Kidney (tissue), 22 donors: ENCODE measurements at places on chromosomes 7 and 10. TPM values are rescaled to one million over a fixed set of nuclear protein-coding genes. Genes with fewer than 3 reads are reported as not detected.

BMI1 gene
- total RNA-seq = 49.0 TPM

GRCh38 chr10:70540089-70540788, 61.7 kb downstream of the PALD1 start:
- H3K27ac ChIP-seq = no peak overlapping the region
- no peak overlapping the region for H3K4me3 ChIP-seq
- H3K27me3 ChIP-seq = no peaks in the 10 kb centered on the region
- DNase-seq = peak; percentile 29
- H3K36me3 ChIP-seq = no peaks in the 10 kb centered on the region

DNA sequence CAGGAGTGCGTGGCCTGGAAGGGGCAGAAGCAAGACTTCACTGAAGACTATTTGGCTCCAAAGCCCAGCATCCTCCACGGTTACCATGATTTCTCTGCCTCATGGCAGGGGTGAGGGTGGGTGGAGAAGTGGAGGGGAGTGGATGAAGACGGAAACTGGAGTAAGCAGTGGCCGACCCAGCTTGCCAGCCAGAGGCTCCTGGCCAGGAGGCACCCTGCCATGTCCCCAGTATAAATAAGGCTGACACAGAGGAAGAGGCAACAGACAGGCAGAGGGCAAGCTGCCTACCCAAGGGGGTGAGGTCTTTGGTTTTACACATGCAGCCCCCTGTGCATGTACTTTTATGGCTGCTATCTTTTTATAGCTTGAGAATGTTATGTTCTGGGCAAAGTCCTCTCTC, 102.6 kb upstream of the TBX20 start:
- no peak overlapping the region for H3K4me3 ChIP-seq
- no peaks in the 10 kb centered on the region for H3K27me3 ChIP-seq
- DNase-seq = no peak
- no peak overlapping the region for H3K27ac ChIP-seq

DNA sequence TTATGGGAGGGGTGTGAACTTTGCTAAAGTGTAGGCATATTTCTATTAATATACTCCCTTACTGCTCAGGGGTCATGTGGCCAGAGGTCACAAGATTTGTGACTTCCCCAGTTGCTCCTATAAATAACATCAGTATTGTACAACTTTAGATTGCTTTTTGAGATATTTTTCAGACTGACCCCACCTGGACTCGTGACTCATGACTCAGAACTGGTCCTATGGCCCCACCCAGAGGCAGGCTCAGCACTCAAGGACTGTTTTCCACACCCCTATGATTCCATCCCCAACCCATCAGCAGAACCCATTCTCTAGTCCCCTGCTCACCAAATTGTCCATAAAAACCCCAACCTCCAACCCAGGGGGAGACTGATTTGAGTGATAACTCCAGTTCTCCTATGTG, 2.7 kb upstream of the CUL2 start:
- H3K36me3 ChIP-seq = no peaks in the 10 kb centered on the region
- H3K4me3 ChIP-seq = no peak overlapping the region
- H3K27ac ChIP-seq = no peak overlapping the region
- H3K27me3 ChIP-seq = no peaks in the 10 kb centered on the region
- DNase-seq = no peak

DNA sequence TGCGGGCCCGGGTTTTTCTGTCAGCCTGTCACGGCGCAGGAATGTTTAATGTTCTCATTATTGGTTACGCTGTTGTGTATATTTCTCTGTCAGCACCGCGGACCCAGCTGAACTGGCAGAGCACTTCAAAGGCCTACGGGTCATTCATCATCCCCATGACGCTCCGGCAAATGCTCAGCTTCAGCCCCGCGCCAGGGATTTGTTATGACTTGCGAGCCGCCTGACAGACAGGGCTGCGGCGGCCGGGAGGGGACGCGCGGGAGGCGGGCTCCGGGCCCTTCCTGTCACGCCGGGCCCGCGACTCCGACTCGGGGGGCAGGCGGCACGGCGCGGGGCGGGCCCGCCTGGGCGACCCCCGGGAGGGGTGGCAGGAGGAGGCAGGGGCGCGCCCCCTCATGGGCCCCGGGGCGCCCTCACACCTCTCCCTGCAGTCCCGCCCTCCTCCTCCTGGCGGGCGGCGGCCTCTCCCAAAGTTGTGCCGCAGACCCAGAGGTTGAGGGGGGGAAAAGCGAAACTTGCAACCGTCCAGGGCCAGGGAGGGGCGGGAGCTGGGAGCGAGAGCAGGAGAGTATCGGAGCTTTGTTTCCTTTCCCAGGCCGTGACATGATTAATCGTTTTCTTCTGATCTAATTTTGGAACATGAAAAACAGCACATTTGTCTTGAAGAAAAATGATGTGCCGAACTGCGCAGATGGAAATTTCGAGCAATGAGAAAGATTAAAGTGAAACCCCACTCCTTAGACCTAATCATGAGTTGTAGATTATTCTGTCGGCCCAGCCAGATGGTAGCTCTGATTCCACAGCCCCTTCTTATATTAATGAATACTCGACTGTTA, 59.3 kb upstream of the COMTD1 start:
- H3K36me3 ChIP-seq = no peaks in the 10 kb centered on the region
- DNase-seq = peak; percentile 95
- H3K27me3 ChIP-seq = peaks cover 2% of the 10 kb centered on the region
- peak overlapping the region; percentile 85 for H3K27ac ChIP-seq
- H3K4me3 ChIP-seq = peak overlapping the region; percentile 61

DNA sequence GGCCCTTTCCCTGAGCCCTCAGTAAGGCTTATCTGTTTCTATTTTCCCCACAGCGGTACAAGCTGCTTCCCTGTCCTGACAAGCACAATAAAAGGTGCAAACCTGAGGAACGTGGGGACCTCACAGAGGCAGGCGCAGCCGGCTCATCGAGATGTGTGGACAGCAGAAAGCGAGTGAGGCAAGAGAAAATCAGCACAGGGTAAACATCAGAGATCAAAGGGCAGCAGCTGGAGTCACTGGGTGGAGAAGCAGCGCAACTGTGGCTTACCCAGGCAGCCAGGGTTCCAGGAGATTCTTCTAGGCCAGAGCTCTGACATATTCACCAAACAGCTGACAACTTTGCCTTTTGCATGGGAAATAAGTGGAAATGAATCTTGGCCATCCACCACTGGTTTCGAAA, 212.6 kb downstream of the WDR11 start:
- H3K4me1 ChIP-seq = no peaks in the 10 kb centered on the region
- H3K36me3 ChIP-seq = no peaks in the 10 kb centered on the region

- H3K36me3 ChIP-seq = no peaks in the 10 kb centered on the region
- no peak for DNase-seq
- no peak overlapping the region for H3K27ac ChIP-seq
- H3K4me3 ChIP-seq = no peak overlapping the region
- H3K27me3 ChIP-seq = no peaks in the 10 kb centered on the region
These were observed 76.0 kb upstream of the FAM20C start for GRCh38 chr7:116188-116981.

DNA sequence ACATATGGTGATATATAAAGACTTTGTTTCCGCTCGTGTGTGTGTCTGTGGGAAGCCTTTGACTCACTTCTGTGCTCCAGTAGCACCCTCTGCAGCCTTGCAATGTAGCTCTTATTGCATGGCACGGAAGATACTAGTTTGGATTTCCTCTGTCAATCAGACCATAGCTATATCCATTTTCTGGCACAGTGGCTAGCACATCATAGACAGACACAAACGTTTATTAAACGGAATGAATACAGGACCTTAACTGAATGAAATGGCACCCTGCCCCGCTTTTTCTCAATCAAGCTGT, 124.0 kb upstream of the PTPN20 start:
- no peak overlapping the region for H3K27ac ChIP-seq
- no peaks in the 10 kb centered on the region for H3K4me1 ChIP-seq
- H3K36me3 ChIP-seq = no peaks in the 10 kb centered on the region
- H3K27me3 ChIP-seq = no peaks in the 10 kb centered on the region
